Right atrium auricular region (tissue), 2 donors: ENCODE measurements at places on chromosomes 12 and 14. TPM values are rescaled to one million over a fixed set of nuclear protein-coding genes. Genes with fewer than 3 reads are reported as not detected.

DNA sequence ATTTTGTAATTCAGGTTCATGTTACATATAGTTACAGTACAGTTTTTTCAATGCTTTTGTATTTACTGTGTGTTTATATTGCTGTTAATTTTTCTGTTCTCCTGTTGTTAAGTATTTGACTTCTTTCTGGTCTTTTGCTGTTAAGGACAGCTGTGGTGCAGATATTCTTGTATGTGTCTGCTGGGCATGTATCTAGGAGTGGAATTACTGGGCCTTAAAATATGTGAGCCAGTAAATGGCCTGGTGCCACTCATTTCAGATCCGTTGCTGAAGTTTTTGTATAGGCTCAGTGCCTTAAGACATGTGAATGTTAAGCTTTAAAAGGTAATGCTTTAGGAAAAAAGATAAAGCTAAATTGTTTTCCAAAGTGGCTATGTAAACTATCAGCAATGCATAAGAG, 87.3 kb downstream of the TTLL5 start:
- no peak for DNase-seq

DNA sequence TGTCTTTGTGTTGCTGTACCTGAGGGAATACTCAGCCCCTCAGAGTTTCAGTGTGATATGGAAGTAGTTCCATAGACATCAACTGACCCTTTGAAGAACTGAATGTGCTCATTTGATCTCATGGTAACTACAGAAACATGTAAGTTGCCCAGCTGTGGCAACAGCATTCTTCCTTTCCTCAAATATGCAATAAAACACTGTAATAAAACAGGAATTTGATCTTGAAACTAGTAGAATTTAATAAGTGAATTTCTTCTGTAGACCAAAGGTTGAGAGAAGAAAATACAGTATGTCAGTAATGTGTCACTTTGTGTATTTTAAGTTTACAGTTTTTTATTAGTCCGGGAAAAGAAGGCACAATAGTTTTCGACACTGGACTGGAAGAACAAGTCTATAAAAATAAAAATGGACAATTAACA, 31.9 kb downstream of the KCTD10 start:
- DNase-seq = no peak

DNA sequence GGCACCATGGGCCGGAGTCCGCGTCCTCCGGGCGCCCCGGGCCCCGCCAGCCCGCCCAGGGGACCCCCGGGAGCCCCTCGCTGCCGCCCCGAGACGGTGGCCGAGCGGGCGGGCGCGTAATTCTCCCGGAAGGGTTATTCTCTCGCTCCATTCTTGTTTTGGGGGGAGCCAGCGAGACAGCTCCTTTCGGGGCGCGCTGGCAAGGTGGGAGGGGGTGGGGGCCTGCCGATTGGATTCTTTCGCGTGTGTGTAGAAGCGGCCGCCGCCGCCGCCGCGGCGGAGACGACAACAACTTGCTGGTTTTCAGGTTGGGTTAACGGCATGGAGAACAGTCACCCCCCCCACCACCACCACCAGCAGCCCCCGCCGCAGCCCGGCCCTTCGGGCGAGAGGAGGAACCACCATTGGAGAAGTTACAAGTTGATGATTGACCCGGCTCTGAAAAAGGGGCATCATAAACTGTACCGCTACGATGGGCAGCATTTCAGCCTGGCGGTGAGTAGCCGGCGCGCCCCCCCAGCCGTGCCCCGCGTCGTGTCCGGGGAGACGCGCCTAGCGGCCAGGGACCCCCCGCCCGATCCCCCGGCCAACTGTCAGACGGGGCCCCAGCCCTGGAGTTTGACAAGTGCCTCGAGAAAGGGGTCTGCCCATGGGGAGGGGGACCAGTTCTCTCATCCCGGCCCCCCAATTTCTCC, 755 bp downstream of the SETD1B start:
- DNase-seq = no peak

- no peak for DNase-seq
These were observed 37.6 kb upstream of the DHRS4 start for GRCh38 chr14:23916004-23916403.

- no peak for DNase-seq
These were observed 66.0 kb downstream of the MIPOL1 start for GRCh38 chr14:37263656-37264236.

DNA sequence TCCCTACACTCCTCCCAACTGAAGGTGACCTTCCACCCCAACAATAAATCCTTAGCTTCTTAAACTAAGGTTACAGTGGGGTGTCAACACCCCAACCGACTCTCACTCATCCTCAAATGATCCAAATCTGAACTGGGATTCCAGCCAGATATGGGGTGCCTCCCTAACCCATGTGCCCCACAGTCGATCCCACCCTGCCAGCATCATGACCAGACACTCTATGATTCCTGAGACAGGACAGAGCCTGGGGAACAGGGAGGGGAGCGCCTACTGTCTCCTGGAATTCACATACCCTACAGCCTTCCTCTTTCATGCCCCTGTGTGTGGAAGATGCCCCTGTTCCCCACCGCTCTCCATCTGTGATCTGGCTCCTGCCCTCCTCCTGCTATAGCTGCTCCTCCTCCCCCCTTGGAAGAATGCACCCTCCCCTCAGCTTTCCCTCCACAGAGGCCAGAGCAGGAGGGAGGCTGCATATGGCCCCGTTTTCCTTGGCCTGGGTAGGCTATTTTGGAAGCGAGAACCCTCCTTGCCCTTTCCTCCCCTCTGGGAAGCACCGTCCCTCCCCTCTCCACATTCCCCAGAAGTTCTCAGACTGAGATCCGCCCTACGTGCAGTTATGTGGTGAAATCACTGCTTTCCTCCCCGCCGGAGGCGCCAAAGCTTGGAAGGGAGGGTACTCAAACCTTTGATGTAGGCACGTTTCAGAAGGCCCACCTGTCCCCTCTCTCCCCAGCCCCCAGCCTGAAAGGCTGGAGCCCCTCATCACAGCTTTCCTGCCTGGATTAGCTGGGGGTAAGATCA, 48.0 kb downstream of the SMUG1 start:
- DNase-seq = no peak

- DNase-seq = no peak
These were observed 157.2 kb downstream of the ANO4 start for GRCh38 chr12:100951756-100952155.

DNA sequence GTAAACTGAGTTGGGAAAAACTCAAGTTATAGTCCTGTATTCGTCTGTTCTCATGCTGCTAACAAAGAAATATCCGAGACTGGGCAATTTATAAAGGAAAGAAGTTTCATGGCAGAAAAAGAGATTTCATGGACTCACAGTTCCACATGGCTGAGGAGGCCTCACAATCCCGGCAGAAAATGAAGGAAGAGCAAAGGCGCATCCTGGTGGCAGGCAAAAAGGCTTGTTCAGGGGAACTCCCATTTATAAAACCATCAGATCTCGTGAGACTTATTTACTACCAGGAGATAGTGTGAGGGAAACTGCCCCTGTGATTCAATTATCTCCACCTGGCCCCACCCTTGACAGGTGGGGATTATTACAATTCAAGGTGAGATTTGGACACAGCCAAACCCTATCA, 292.6 kb upstream of the SYT1 start:
- DNase-seq = no peak

GRCh38 chr12:59031313-59031712, 111.0 kb upstream of the LRIG3 start:
- no peak for DNase-seq

DNA sequence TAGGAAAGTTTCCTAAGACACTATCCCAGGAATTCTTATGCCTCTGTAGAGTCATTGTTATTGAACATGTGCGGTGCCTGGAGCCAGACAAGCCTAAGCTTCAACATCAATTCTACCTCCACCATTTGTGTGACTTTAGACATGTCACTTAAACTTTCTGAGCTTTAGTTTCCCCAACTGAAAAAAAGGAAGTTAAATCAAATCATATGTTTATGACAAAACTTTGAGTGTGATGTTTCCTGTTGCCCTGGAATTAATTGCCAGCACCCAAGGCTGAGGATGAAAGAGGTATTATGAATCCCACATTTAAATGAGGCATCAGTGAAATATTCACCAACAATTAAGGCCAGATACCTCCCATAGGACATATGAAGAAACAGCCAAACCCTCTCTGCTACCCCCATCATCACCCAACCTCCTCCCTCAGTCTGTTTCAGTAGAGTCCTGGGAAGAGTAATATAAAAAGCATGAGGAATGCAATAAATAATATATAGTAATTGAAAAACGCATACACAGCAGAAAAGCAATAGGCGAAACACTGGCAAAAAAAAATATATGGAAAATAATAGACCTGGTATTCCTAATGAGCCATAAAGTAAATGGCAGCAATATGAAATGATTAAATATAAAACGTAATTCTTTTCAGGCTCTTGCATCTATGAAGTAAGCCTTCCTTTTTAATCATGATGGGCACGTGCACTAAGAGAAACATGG, 182.0 kb upstream of the DCN start:
- no peak for DNase-seq

DNA sequence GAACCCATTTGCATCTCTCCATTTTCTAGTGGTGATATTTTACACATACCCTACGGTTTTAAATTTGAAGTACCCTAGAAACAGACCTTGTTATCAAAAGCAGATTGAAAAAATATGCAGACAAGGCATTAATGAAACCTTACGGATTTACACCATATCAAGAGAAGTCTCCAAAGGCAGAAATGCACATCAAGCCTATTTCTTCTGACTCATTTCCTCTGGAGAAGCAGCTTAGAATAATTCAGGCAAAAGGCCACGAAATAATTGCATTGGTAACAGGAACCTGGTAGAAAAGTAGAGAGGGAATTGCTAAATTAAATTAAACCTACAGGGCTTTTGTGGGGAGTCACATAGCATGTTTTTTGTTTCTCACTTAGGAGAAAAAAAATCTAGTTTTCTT, 34.7 kb downstream of the KICS2 start:
- DNase-seq = no peak

GRCh38 chr14:75226755-75227544, 50.5 kb upstream of the TMED10 start:
- no peak for DNase-seq

DNA sequence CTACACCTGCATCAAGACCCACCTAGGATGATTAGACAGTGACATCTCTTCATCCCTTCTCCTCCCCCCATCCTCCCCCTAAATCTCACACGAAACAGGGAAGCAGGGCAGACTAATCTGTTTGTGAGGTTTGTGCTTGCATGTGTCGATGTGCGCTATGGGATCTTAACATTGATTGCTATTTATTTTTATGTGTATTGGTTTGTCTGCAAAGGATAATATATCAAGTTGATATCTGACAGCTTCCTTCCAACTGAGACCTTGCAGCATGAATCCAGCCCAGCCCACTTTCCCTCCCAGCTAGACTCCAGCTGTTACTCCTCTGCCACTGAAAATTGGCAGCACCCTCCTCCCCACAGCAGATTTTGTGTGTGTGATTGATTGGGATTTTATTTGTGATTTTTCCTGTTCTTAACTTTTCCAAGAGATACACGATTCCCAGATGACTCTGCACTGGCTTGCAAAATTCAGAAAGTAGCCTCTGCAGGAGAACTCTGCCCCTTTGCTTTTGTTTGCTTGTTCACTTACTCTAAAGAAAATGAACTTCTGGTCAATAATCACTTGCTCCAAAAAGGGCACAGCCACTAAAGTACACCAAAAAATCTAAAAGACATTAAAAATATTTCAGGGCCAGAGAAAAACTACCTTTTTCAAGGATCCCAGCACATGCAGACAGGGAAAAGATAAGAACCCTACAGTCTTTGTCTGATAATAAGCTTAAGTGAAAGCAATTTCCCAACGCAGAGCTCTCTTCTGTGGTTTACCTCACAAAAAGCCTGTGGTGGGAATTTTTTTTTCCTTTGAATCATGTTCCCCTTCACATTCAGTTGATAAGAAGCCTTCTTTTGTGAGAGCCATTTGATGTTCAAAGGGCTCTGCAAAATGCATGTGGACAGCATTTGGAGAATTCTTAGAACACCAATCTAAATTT, 222.1 kb downstream of the RPS29 start:
- DNase-seq = no peak

- DNase-seq = no peak
These were observed 10.7 kb downstream of the TBX3 start for GRCh38 chr12:114673169-114673833.

GRCh38 chr12:43898474-43898873, 62.6 kb downstream of the TMEM117 start:
- DNase-seq = no peak

DNA sequence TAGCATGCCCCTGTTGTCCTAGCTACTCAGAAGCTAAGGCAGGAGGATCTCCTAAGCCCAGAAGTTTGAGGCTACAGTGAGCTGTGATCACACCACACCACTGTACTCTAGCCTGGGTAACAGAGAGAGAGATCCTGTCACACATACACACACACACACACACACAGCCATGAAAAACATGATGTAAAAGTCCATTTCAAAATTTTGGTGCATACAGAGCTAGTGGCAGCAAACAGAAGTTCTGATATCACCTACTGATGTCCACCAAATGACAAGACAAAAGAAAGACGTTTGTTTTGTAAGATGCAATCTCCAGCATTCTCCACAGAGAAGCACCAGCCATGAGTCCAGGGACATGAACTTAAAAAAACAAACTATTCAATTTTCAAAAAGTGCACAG, 15.9 kb downstream of the AREL1 start:
- DNase-seq = no peak

- DNase-seq = no peak
These were observed 259.6 kb upstream of the ATP2B1 start for GRCh38 chr12:89968151-89968700.

GRCh38 chr14:95496111-95496681, 20.3 kb downstream of the SYNE3 start:
- DNase-seq = no peak

DNA sequence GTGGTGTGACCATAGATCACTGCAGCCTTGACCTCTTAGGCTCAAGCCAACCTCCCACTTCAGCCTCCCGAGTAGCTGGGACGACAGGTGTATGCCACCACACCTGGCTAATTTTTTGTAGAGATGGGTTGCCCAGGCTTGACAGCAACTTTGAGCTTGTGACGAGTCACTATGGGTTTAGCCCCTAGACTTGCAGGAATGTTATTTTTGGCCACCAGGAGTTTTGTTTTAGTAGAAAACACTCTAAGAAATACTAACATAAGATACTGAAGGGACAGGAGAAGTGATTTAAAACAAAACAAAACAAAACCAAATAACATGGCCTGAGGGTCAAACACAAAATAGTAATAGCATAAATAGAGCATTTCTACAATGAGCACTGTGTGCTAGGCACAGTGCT, 26.4 kb downstream of the SETD3 start:
- no peak for DNase-seq

GRCh38 chr12:60059180-60059579, 463.4 kb downstream of the SLC16A7 start:
- no peak for DNase-seq

- DNase-seq = no peak
These were observed 27.1 kb upstream of the MTERF2 start for GRCh38 chr12:107014055-107014454.

CLEC7A gene
- total RNA-seq = 7.9 TPM

RASAL1 gene
- not detected for total RNA-seq

PRPH gene
- 0.75 TPM for total RNA-seq

P2RX2 gene
- not detected for total RNA-seq

CDKN3 gene
- 11.1 TPM for total RNA-seq

RNF34 gene
- total RNA-seq = 32.5 TPM

ALX1 gene
- total RNA-seq = not detected

KRT78 gene
- total RNA-seq = not detected

MAP1LC3B2 gene
- 1.4 TPM for total RNA-seq

KRT80 gene
- total RNA-seq = 0.30 TPM

LBHD2 gene
- total RNA-seq = not detected
